CD4-positive, alpha-beta memory T cell (primary cell): ENCODE measurements at places on chromosomes 5 and 9. TPM values are rescaled to one million over a fixed set of nuclear protein-coding genes. Genes with fewer than 3 reads are reported as not detected.

IFNA21 gene
- polyA plus RNA-seq = not detected

CA9 gene
- not detected for polyA plus RNA-seq

RORB gene
- not detected for polyA plus RNA-seq

F12 gene
- 2.4 TPM for polyA plus RNA-seq

HEMGN gene
- 4.0 TPM for polyA plus RNA-seq

CER1 gene
- polyA plus RNA-seq = not detected

LCP2 gene
- polyA plus RNA-seq = 259 TPM

STPG3 gene
- polyA plus RNA-seq = not detected

FGFR4 gene
- polyA plus RNA-seq = not detected

SOHLH1 gene
- not detected for polyA plus RNA-seq

SPINK7 gene
- not detected for polyA plus RNA-seq

HSPB3 gene
- not detected for polyA plus RNA-seq

PTGES gene
- not detected for polyA plus RNA-seq

TRIM36 gene
- not detected for polyA plus RNA-seq

FGF1 gene
- polyA plus RNA-seq = not detected

PLPP7 gene
- not detected for polyA plus RNA-seq

BSPRY gene
- 0.93 TPM for polyA plus RNA-seq

DMGDH gene
- polyA plus RNA-seq = 0.10 TPM

FBP1 gene
- 3.5 TPM for polyA plus RNA-seq

DNA sequence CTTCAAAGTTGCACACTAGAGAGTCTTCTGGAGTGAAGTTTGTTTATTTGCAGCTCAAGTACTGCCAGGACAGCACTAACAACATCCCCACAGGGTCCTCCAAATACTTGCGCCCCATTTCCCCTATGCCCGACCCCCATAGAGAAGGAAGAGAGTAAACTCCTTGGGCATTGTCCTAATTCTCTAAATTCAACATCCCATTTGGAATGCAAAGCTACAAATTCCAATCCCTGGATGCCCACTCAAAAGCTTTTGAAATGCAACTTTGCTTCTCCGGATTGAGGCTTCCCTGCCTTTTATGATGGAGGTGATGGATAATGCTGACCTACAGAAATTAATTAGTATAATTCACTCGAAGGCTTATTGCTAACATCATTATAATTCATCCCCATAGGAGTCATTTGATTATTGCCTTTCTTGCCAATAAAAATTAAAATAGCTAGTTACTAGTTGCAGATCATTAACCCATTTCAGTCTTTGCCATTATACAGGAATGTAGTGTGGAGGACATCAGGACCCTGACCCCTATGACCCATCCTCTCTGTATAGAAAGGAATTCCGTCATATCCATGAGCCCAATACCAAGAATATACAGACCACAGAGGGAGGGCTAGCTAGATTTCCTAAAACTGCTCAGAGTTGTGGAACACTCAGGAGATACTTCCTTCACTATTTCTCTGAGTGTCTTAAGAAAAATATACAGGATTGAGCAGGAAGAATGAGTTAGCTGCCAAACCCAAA is 277.6 kb downstream of the ZNF608 start:
- DNase-seq = no peak

- no peak for DNase-seq
These were observed 56.8 kb upstream of the SMIM32 start for GRCh38 chr5:136249678-136250266.

DNA sequence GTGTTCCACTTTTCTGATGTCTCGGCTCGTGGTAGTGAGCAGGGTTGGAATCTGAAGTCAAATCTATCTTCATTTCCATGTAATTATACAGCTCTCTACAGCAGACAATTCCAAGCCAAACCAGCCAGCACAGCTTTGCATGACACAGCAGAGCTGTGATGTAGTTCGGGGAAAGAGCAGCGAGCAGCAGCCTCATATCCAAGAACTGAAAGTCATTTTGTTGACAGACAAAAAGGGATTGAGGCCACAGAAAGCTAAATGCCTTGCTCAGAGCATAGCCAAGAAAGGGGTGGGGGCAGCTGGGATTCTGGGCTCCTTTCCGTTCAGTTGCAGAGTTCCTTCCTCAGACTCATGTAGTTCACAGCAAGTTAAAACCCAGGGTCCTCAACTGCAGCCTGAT is 32.1 kb downstream of the LCP2 start:
- no peak for DNase-seq

GRCh38 chr5:173781816-173782670 is 106.1 kb upstream of the CPEB4 start:
- DNase-seq = peak; percentile 76

DNA sequence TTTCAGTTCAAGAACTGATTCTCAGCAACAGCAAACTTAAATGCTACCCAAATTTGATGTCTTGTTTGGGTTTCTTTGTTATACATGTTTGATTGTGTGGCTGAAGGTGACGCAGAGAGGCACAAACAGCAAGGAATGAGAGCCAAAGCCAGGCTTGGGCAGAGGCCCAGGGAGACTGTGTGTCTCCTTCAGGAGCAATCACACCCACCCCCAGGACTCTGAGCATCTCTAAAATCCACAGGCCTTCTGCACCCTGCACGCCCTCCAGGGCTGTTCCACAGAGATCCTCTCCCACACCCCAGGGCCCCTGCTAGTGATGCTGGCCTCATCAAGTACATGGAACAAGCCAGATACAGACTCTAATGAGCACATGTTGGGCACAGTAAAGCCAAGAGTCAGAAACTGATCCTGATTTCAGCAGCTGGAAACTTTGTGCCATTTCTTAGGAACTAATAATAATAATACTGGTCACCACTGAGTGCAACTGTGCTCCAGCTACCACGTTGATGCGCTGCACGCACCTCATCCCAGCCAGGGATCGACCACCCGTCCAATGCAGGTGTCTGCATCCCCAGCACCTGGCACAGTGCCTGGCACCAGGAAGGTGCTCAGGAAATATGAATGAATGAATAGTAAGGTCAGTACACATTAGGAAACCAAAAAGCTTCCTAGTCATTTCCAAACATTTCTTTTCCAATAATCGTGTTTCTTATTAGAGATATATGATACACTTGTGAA is 54.6 kb upstream of the TCF7 start:
- no peak for DNase-seq

GRCh38 chr9:22211588-22212360 is 202.7 kb upstream of the CDKN2B start:
- no peak for DNase-seq

- DNase-seq = no peak
These were observed 14.2 kb upstream of the CLPTM1L start for GRCh38 chr5:1359031-1359645.

DNA sequence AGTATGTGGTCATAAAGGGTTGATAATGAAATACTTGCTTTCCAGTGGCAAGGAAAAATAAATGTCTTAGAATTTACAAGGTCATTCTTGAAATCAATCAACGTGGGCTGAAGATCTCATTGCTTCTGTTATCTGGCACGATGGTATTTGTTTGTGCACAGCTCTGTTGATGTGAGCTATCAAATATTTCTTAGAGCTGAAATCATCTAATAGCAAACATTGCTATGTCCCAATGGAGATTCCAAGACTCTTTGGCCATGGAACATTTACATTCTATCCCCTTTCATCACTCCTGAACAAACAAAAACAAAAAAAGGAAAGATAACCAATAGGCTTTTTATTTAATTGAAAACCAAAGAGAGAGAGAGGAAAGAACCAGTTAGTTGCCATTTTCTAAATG is 111.5 kb upstream of the CCDC152 start:
- DNase-seq = no peak

DNA sequence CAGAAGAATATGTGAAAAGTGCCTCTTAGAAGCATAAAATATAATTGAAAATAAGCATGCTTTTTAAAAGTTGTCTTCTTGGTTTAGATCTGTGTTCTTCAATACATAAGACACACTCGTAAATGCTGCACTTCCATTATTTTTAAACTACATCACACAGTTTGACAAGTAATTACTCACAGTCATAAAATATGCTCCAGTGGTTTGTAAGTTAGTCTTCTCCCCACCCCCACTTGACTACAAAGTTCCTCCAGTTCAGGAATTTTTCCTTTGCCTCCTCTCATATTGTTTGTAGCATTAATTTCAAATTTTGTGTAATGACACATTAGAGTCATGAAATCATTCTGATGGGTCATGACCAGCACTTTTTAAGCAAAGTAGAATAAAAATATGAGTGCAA is 60.3 kb upstream of the PTGER4 start:
- no peak for DNase-seq

GRCh38 chr5:58200451-58200850 is 259.4 kb downstream of the PLK2 start:
- no peak for DNase-seq

GRCh38 chr5:147803926-147804325 is 21.4 kb upstream of the JAKMIP2 start:
- no peak for DNase-seq

GRCh38 chr5:147188200-147189108 is 46.4 kb upstream of the STK32A start:
- peak; percentile 59 for DNase-seq

- DNase-seq = peak; percentile 36
These were observed 1.2 kb downstream of the SEMA4D start for GRCh38 chr9:89496645-89497256.

GRCh38 chr9:108290839-108291585 is 564.8 kb downstream of the ACTL7B start:
- DNase-seq = no peak

- DNase-seq = no peak
These were observed 9.9 kb upstream of the PHYHD1 start for GRCh38 chr9:128910906-128911305.

DNA sequence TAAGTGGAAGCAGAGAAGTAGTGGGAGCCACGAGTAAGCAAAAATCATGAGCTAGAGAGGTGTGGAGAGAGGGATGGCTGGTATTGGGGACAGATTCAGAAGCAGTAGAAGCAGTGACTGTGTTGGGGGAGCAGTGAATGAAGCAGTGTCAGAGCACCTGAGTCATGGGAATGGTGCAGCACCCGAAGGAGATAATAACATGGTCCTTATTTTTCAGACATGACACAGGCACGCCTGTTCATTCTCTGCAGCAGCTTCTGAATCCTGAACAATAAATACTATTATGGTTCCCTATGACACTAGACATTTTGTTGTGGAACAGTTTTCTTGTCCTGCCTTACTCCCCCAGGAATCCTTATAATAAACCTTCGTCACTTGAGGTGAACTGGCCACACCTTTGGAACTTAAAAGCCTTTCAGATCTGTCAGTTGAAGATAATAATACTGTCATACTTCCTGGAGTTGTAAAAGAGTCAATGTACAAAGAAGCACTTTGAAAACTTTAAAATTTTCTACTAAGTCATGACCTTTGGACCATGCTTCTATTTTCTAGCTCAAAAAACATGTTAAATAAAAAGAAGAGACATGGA is 7.0 kb upstream of the RASA1 start:
- DNase-seq = no peak

GRCh38 chr5:8446179-8446578 is 577.2 kb downstream of the MTRR start:
- DNase-seq = no peak

DNA sequence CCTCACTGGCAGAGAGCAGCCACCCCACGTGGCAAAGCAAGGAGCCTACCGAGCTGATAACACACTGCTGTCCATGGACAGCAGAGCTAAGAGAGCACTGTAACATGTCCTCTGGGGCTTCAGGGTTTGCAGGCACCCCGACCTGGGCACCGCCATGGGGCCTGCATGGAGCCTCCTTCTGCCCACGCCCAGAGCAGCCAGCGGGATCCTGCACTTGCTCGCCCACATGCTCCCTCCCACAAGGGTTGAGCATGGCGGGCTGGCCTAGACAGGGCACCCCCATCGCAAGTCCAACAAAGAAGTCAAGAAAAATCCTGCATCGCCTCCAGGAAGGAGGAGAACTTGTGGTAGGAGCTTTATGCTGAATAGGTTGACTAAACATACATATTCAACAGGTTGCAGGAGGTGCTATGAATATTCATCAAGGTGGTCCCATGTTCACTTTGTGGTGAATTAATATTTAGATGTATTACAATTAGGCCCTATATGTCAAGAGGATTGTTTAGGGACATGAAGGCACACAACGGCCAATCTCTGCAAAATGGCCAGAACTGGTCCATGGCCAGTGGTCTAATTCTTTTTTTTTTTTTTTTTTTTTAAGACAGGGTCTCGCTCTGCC is 3.8 kb upstream of the MIGA2 start:
- no peak for DNase-seq

GRCh38 chr9:24071716-24072115 is 245.7 kb upstream of the ELAVL2 start:
- no peak for DNase-seq

DNA sequence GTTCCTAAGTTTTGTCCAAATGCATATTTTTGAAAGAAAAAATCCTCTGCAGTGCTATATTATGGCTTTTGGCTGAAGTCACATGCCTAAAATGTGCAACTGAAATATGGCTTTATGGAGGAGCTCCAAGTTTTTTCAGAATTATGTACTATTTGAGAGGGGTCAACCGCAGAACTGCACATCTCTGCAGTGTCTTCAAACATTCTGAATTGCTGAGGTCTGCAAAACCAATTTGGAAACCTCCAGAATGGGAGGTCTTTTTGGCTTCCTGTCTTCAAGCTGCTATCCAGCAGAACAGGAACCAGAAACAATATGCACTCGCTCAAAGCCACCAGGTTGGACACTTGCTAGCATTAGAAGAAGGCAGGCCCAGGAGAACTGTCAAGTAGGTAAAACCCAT is 376.0 kb upstream of the PAPPA start:
- DNase-seq = no peak

- no peak for DNase-seq
These were observed 197.6 kb downstream of the DRD1 start for GRCh38 chr5:175246242-175246888.

- DNase-seq = no peak
These were observed 657.6 kb upstream of the RIOK2 start for GRCh38 chr5:97840643-97841042.

GRCh38 chr9:87301371-87301770 is 196.3 kb upstream of the DAPK1 start:
- DNase-seq = no peak

- DNase-seq = no peak
These were observed 433.7 kb downstream of the ENC1 start for GRCh38 chr5:74206579-74207550.

DNA sequence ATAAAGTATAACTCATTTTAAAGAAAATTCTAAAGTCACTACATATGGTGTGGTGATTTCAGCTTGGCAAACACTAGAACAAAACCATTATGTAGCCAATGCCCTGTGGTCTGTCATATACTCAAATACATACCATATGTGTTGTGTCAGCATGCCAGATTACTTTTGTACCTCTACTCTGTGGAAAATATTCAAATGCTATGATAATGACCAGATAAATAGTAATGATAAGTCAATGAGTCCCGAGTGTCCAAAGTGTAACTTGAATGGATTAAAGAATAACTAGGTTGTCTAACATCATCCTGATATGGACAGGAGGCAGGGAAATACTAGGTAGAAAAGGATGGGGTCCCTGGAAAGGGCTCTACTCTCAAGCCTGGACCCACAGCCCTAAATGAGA is 58.0 kb upstream of the IL6ST start:
- no peak for DNase-seq
